ENCODE measurements at places on chromosomes 12 and 14.

- DNase-seq, result peak; percentile 32
These were observed 1.1 kb upstream of the NUDT4 start for GRCh38 chr12:93376436-93377251.

GRCh38 chr12:120666571-120667390 lies 20.2 kb upstream of the MLEC start:
- peak; percentile 62 for DNase-seq

DNA sequence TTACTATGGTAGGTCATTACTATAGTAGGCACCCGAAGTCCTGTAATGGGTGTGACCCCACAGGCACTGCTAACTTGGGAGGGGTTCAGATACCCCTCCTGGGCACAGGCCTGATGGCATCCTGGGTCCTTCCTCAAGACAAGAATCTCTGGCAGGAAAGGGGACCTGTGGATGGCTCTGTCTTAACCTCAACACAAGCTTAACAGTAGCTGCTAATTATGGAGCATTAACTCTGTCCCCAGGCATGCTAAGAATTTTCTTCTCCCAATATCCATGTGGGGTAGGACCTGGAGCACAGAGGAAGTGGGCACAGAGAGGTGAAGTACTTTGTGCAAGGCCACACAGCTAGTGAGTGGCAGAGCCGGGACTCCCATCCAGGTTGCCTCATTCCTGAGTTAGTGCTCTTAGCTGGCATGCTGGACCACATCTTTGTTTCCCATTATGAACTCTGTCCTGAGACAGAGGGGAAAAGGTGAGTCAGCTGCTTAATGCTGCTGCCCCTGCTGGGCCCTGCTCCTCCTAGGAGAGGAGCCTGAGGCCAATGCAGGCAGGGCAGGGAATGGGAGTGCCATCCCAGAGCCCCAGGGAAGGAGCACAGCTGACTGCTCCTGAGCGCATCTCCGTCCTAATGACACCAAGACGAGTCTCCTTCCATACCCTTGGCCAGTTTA lies 32.1 kb downstream of the GALNT16 start:
- DNase-seq, result no peak

GRCh38 chr12:87511371-87511770 lies 517.8 kb downstream of the C12orf50 start:
- no peak for DNase-seq

- DNase-seq, result no peak
These were observed 126.1 kb upstream of the PTPRQ start for GRCh38 chr12:80317899-80318298.

GRCh38 chr14:59634617-59635016 lies 58.0 kb upstream of the CCDC175 start:
- DNase-seq, result no peak

GRCh38 chr12:130960058-130960457 lies 6.4 kb downstream of the ADGRD1 start:
- DNase-seq, result no peak

DNA sequence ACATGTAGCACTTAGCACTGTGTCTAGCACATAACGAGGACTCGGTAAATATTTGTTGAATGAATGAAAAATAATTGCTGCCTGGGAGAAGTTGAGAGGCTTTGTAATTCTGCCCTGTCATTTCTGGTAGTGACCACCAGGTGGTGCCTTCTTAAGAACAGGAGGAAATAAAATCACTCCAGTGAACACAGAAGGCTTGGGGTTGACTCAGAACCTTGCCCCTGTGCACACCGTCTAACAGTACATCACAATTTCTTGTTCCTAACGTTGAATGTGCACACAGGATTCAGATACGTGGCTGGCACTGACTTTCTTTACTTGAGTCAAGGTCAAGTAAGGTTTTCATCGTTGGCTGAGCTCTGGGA lies 91.8 kb downstream of the RGS6 start:
- peak; percentile 7 for DNase-seq

DNA sequence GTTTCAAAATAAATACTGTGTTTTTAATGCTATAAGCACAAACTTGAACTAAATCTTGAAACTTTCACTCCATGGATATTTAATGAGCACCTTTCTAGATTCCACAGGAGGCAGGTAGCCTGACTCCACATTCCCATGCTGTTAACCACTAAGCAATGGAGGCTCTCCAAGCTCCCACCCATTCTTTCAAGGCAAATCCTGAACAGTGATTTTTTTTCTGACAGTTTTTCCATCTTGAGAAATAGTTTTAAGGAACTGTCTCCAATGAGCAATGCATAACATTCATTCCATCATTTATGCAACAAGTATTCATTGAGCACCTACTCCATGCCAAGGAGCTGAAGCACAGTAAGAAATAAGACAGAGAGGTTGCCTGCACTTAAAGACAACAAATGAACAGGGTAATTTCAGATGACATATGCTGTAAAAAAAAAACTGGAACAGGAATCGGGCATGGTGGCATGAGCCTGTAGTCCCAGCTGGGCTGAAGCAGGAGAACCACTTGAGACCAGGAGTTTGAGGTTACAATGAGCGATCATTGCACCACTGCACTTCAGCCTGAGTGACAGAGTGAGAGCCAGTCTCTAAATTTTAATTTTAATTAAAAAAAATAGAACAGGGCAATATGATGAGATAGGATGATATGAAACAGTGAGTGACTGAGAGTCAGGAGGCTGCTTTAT lies 102.3 kb upstream of the CPSF6 start:
- no peak for DNase-seq

DNA sequence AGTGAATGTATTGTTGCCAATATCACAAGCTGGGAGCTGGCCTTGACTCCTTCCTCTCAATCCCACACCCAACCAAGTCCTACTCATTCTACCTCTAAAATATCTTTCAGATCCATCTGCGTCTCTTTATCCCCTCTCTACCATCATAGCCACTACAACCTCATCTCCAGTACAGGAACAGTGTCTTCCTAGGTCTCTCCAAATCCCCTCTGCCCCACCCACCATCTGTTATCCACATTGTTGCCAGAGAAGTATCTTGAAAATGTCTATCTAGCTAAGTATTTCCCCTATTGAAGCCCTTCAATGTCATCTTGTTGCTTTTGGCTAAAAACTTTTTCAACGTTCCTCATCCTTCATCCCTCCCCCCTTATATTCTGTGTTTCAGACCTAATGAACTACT lies 244.7 kb downstream of the C12orf75 start:
- no peak for DNase-seq

- DNase-seq, result no peak
These were observed 573.8 kb upstream of the TBX3 start for GRCh38 chr12:115257791-115258190.

- DNase-seq, result no peak
These were observed 85.1 kb upstream of the ATF1 start for GRCh38 chr12:50678650-50679365.

GRCh38 chr12:105025890-105026289 lies 39.8 kb downstream of the NOPCHAP1 start:
- DNase-seq, result no peak

DNA sequence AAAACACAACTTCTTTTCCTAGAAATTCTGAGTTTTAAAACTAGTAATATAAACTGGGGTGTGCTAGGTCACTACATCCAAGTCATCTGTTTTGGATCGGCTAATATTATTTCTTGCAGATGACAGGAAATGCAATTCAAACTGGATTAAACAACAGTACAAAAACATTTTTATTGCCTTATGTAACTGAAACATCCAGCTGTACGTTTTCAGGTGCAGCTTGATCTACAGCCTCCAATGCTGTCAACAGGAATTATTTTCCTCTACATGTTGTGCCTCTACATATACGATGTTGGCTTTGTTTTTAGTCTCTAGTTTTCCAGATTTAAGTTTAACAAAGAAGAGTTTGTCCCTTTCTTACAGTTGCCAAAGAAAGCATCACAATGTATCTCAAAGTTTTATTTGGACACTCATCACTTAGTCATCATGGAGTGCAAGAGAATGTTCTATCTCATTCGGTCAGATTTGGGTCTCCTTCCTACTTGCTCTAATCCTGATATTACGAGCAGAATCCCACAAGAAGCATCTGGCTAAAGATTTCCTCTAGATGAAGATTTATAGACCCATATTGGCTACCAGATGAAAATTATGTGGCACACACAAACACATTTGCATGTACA lies 326.7 kb downstream of the SLC6A15 start:
- DNase-seq, result no peak

- no peak for DNase-seq
These were observed 3.6 kb downstream of the SSTR1 start for GRCh38 chr14:38211255-38211735.
